Endodermal cell (in vitro differentiated cells): ENCODE measurements at places on chromosomes 2 and 18. TPM values are rescaled to one million over a fixed set of nuclear protein-coding genes. Genes with fewer than 3 reads are reported as not detected.

DNA sequence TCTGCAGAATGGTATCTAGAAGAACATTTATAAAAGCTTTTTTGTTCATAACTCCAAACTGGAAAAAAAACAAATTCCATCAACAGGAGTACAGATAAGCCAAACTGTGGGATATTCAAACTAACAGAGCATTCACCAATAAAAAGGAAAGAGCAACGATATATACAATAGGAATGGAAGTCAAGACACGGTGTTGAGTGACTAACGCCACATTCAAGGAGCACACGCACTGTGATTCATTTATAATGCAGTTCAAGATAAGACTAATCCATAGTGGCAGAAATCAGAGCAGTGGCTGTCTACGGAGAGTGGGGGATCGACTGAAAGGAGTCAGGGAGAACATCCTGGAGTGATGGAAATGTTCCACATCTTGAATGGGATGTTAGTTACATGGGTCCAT, 70.7 kb downstream of the CABYR start:
- DNase-seq: no peak

DNA sequence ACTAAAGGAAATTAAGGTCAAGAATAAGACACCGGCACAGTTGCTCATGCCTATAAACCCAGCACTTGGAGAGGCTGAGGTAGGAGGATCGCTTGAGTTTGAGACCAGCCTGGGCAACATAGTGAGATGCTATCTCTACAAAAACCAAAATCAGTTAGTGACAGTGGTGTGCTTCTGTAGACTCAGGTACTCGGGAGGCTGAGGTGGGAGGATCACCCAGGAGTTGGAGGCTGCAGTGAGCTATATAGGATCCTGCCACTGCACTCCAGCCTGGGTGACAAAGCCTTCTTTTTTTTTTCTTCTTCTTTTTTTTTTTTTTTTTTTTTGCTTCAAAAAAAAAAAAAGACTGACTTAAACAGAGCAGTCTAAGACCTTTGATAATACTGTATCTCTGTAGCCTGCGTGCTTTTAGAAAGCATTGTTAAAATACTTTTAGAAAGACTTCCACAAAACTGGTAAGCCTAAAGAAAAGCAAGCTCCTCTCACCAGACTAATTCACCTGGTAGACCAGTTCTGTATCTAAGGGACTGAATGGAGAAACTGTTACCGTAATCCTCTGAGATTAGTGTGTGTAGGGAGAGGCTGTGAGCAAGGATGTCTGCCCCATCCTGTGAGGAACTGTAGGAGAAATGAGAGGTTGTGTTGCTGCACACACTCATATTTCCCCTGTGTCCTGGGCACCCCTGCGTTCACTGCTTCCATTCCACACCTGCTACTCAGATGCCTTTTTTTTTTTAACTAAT, 10.8 kb downstream of the RAB12 start:
- no peak for DNase-seq

The KIF3C gene
- total RNA-seq: 42.9 and 43.9 TPM in 2 replicates

DNA sequence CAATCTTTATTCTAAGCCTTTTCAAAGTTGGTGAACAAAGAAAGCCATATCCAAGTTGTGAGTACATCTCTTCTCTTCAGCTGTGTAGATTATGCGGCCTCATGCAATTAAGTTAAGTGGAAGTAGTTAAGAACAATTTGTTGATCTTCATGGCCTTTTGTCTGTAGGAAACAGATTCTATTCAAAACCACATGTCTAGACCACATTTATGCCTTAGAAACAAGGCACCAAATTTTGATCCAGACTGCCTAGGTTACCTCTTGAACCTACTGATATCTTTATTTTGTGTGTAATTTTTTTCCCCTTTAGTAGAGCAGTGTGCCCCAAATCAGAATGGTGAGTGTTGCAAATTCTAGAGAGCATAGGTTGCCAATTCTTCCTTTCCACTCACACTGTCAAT, 101.6 kb upstream of the CERS6 start:
- no peak for DNase-seq

GRCh38 chr2:162075689-162076132, 1.7 kb upstream of the DPP4 start:
- DNase-seq: no peak

DNA sequence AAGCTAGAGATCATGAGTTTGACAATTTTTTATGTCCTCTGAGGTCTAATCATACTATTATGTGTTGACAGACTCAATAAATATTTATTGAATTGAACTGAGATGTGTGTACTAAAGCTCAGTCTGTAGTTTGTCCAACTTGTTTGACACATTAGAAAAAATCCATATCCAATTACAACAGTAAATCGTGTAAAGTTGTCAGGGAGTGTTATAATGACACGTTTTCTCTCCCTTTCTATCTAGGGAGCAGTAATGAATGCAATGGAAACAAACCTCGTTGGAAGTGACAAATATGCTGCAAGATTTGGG, 28.4 kb downstream of the ITGA4 start:
- no peak for DNase-seq

The LIMS4 gene
- total RNA-seq: 0.48 and 0.61 TPM in 2 replicates

- peak; percentile 47 for DNase-seq
These were observed 37.4 kb downstream of the ACTR2 start for GRCh38 chr2:65264821-65265670.

The PDIA6 gene
- total RNA-seq: 407 to 521 TPM (median 408 TPM) in 3 replicates

GRCh38 chr18:35974181-35974580, 1.7 kb downstream of the RMP24 start:
- DNase-seq: no peak

The NOSTRIN gene
- total RNA-seq: 0.73 to 1.3 TPM in 2 of 3 replicates, not detected in the other

The ERBB4 gene
- total RNA-seq: 133 and 158 TPM in 2 replicates

DNA sequence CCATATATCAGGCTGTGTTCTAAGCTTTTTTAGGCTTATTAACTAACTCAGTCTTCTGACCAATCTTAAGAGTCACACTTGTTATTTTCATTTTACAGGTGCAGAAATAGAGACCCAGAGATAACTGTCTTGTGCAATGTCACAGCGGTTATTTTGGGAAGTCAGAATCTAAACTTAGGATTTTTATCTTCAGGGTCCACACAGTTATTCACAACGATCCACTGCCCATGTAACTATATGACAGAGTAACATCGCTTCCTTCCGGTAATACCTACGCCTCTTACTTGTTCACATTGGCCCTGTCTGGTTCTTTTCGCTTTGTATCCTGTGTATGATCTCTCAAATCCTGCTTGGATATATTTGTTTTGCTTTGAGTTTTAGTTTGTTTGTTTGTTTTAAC, 631.7 kb downstream of the LRP1B start:
- no peak for DNase-seq

- no peak for DNase-seq
These were observed 109.4 kb upstream of the FANCL start for GRCh38 chr2:58350484-58350883.

DNA sequence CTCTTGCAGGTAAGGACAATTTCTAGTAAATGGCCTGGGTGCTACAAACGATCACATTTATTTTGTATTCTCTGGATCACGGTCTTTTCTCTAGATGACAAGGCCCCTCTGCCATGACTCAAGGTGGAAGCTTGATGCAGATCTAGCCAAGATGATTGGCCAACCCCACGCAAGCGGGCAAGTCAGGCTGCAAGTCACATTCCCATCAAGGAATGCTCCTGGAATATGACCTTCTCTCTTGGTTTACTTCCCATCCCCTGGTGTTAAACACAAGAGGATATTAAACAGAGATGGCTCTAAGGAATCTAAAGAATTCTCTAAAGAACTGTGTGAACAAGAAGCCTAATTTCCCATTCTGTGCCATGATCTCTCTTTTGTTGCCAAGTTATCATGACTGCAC, 97.3 kb upstream of the SERPINE2 start:
- no peak for DNase-seq

DNA sequence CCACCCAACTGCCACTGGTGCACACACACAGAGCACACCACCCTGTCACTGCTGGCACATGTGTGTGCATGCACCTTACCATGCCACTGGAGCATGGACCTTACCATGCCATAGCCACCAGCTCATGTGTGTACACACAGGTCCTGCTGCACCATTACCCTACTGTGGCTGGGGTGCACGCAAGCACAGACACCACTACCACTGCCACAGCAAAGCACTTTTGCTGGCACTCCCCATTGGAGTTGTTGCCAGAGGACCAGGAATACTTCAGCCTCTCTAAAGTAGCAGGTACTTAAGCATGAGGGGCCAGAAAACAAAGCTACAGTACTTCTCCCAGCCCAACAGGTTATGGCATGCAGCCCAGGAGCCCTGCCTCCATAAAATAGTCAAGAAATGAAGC, 404.8 kb downstream of the MBD2 start:
- no peak for DNase-seq

DNA sequence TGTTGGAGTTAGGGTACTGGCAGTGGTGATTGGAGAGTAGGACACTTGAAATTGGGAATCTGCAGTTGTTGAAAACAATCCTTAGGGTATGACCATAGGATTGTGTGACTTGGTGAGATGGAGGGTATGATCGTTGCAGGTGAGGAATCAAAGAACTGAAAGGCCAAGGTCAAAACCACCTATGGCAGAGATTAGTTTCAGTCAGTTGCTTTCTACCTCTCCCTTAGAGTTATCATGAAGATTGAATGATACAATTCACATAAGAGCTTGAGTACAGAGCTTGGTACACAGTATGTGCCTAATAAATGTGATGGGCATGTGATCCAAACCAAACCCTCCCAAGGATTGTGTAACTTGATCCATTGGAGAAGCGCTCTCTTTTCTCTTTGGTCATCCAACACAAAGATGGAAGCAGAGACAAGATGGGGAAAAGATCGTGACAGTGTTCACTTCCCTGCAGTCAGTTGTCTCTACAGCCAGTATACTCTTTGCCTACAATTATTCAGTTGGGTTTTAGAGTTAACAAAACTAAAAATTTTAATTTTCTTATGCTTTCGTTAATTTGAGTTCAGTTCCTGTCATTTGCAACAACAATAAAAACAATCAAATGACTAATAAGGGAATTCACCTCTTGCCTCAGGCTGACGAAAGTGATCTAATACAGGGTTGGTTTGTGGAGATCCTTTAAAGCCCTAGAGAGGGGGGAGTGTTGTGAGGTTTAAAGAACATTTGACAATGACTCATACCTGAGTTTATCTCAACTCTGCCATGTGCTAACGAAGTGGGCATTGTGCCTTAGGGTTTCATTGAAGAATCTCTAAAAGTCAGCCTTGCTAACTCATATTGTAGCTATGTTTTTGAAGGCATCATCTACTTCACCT, 14.8 kb upstream of the SMAD2 start:
- DNase-seq: no peak
